ENCODE measurements at places on chromosomes 11 and 22.

DNA sequence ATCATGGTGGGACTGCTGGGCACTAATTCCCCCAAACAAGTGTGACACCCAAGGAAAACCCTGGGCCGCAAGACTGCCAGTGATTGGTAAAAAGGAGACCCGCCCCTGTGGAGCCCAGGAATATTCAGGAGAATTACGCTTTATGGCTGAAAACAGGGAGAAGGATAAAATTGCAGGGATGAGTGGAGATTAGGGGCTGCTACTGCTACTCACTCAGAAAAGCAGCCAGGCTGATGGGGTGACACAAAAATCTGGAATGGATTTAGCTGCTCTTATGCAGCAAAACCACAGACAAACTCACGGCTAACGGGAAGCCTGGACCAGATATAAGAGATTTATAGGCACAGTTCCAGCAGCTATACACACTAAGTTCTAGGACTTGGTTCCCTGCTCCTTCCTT lies 4.4 kb upstream of the FBXO3 start:
- DNase-seq, result no peak

- DNase-seq, result no peak
These were observed 107.8 kb downstream of the KIRREL3 start for GRCh38 chr11:126892756-126893155.

- DNase-seq, result no peak
These were observed 72.1 kb downstream of the WNT11 start for GRCh38 chr11:76134239-76134638.

GRCh38 chr11:126791991-126792390 lies 208.6 kb downstream of the KIRREL3 start:
- no peak for DNase-seq

GRCh38 chr11:78977009-78977408 lies 402.3 kb upstream of the NARS2 start:
- DNase-seq, result no peak

DNA sequence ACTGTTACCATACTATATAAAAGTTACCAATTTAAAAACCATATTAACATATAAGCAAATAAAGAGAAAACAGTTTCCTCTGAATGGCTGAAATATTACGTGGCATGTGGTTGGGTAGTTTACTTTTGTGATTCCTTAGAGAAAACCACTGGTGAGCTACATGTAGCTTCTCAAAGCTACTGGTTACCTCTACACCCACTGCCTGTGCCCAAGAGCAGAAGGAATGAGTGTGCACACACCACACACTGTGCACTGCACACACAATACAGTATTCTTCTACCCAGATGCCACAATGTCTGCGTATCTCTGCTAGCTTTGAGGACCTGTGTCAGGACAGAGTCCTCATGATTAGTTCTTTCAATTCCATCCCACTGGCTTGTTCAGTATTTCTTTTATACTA lies 25.5 kb upstream of the YPEL1 start:
- DNase-seq, result no peak

Measured in epithelial cell of esophagus (primary cell).